Forelimb muscle (tissue), 1 donor: ENCODE measurements at places on chromosomes 12 and 14. TPM values are rescaled to one million over a fixed set of nuclear protein-coding genes. Genes with fewer than 3 reads are reported as not detected.

KRT86 gene
- 0.33 TPM for polyA plus RNA-seq

DHRS2 gene
- 0.11 TPM for polyA plus RNA-seq

RFLNA gene
- polyA plus RNA-seq, result 6.1 TPM

IGF1 gene
- polyA plus RNA-seq, result 33.4 TPM

TCL1B gene
- 0.11 TPM for polyA plus RNA-seq

HOXC6 gene
- 4.7 TPM for polyA plus RNA-seq

CCDC198 gene
- polyA plus RNA-seq, result 0.16 TPM

SPPL3 gene
- 49.2 TPM for polyA plus RNA-seq

MIP gene
- polyA plus RNA-seq, result 0.35 TPM

NEUROD4 gene
- not detected for polyA plus RNA-seq

KRT82 gene
- polyA plus RNA-seq, result not detected

PARPBP gene
- polyA plus RNA-seq, result 5.4 TPM

POTEG gene
- polyA plus RNA-seq, result not detected

OVCH1 gene
- 0.54 TPM for polyA plus RNA-seq

GAPDH gene
- polyA plus RNA-seq, result 5,430 TPM

COCH gene
- polyA plus RNA-seq, result 6.9 TPM

LRTM2 gene
- 0.81 TPM for polyA plus RNA-seq

GLT8D2 gene
- polyA plus RNA-seq, result 51.9 TPM

CLEC7A gene
- polyA plus RNA-seq, result 1.5 TPM

AQP6 gene
- polyA plus RNA-seq, result 0.14 TPM

TMEM121 gene
- polyA plus RNA-seq, result 2.2 TPM

PIWIL1 gene
- polyA plus RNA-seq, result 0.08 TPM

RPS26 gene
- 69.7 TPM for polyA plus RNA-seq

CEP170B gene
- polyA plus RNA-seq, result 2.3 TPM

TSHR gene
- polyA plus RNA-seq, result 0.65 TPM

TTLL5 gene
- 17.7 TPM for polyA plus RNA-seq

APOF gene
- not detected for polyA plus RNA-seq

RNASE2 gene
- 0.66 TPM for polyA plus RNA-seq

KRT85 gene
- polyA plus RNA-seq, result not detected
